Activated CD8-positive, alpha-beta memory T cell treated with anti-CD3 and anti-CD28 coated beads, Interleukin-2, amount 10 ng/mL, durations not matched to agents 7 days and 5 days (primary cell): ENCODE measurements at places on chromosomes 3 and 15. TPM values are rescaled to one million over a fixed set of nuclear protein-coding genes. Genes with fewer than 3 reads are reported as not detected.

- peak overlapping the region; percentile 74 for H3K27ac ChIP-seq
- H3K4me3 ChIP-seq, result no peak overlapping the region
- no peak for DNase-seq
These were observed 30.9 kb upstream of the C15orf39 start for GRCh38 chr15:75170711-75171341.

DNA sequence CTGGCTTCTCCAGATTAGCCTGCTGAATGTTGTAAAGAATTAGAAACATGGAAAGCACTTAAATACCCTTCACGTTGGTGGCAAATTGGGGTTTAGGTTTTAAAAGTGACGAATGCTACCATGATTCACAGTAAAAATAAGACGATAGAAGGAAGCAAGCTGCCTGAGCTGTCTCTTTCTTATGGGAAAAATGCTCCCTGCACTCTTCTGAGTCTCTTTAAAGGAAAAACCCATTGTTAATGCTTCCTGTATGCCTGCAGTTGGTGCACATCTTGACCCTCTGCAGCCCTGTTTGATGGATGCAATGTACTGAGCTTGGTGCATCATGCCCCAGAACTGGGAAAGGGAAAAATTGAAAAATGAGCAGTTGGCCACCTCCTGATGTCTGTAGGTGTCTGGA lies 258.6 kb upstream of the RASGRP1 start:
- no peaks in the 10 kb centered on the region for H3K36me3 ChIP-seq
- H3K27me3 ChIP-seq, result peaks cover 12% of the 10 kb centered on the region
- no peak for DNase-seq
- H3K4me3 ChIP-seq, result no peak overlapping the region
- no peaks in the 10 kb centered on the region for H3K4me1 ChIP-seq

GRCh38 chr15:81929557-81929956 lies 116.3 kb downstream of the MEX3B start:
- no peak overlapping the region for H3K4me3 ChIP-seq
- no peaks in the 10 kb centered on the region for H3K4me1 ChIP-seq
- no peak overlapping the region for H3K27ac ChIP-seq
- no peaks in the 10 kb centered on the region for H3K27me3 ChIP-seq
- DNase-seq, result no peak
- H3K36me3 ChIP-seq, result no peaks in the 10 kb centered on the region

DNA sequence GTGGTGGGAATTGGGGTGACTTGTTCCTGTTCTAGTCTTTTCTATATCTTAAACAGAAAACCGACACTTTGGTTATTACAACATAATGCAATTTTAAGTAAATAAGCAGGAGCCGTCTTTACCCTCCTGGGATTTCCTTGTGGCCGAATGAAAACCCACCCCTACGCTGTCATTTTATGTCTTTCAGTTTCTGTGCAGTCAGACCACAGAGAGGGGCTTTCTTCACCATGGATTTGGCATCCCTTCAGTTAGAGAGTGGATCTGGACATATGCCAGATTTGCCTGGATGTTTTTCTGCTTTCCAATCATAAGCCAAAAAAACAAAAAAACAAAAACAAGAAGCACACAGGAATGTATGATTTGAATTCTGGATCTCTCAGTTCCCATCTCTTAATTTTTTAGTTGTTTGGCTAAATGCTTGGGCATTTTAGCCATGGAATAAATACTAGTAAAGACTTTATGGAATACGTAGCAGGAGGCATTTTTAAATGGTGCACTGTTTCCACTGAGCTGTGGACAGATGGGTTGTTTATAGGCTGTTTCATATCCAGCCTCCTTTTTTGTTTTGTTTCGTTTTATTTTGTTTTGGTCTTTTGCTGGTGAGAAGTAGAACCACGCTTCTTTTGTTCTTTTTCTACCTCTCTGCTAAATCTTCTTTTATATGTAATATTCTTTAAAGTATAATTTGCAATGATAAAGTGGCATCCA lies 272.9 kb downstream of the FEZF2 start:
- H3K27me3 ChIP-seq, result no peaks in the 10 kb centered on the region
- no peak overlapping the region for H3K4me3 ChIP-seq
- no peaks in the 10 kb centered on the region for H3K4me1 ChIP-seq
- DNase-seq, result no peak
- H3K36me3 ChIP-seq, result no peaks in the 10 kb centered on the region

DNA sequence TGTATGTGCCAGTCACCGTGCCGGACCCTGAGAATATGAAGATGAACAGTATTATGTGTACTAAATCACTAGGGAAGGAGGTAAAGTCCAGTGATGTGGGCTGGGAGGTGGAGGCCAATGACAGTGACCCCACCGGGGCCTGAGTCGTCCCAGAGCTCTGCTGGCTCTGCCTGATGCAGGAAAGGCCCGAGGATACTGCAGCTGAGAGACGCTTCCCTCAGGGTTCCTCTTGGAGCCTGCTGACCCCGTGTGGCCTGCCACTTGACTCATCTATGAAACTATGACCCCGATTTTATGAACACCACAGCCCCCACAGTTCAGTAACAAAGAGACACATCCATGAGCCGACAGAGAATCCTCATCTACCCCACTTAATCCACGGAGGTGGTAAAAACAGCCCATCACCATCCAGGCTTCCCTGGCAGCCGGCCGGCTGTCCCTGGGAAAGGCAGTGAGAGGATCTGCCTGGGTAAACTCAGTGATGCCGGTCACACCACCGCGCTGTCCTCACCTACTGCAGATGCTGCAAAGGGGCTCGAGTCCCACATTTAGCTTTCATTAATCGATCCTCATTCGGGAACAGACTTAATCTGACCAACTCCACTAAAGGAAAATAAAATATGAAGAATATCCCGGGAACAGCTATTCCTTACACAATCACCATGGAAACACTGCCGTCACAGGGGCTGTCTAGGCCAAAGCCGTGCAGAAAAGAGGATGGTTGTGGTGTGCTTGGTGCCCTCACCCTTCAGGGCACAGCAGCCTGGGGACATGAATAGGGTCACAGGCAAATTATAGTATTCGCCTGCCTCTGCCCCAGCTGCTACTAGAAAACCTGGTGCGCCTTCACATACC lies 82.9 kb downstream of the ARRDC4 start:
- no peaks in the 10 kb centered on the region for H3K4me1 ChIP-seq
- H3K4me3 ChIP-seq, result no peak overlapping the region
- H3K27ac ChIP-seq, result no peak overlapping the region
- H3K36me3 ChIP-seq, result no peaks in the 10 kb centered on the region

- DNase-seq, result no peak
- H3K27me3 ChIP-seq, result peaks cover 32% of the 10 kb centered on the region
- H3K4me3 ChIP-seq, result no peak overlapping the region
- H3K27ac ChIP-seq, result no peak overlapping the region
- no peaks in the 10 kb centered on the region for H3K4me1 ChIP-seq
These were observed 1.1 kb upstream of the OR4F15 start for GRCh38 chr15:101810876-101811275.

DNA sequence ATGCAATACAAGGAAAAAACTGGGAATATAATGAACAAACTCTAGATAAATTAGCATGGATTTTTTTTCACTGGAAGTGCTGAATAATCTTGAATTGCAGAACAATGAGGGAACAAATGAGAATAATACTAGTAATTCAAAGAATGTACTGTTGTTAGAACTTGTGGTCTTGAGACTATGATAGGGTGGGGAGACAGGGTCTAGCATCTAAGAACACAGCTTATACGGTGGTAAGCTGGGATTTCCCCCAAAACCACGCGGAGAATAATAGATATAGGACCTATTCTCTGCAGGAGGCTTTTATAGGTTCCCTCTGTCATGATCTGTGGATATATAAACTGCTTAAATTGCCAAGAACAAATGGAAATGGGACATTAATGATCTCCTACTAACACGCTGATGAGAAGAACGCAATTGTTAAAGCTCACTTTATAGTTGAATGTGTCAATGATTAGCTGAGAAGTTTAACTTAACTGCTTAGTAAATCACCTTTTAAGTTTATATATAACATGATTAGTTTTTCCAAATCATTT lies 692.3 kb downstream of the ZPLD1 start:
- DNase-seq, result no peak
- no peaks in the 10 kb centered on the region for H3K27me3 ChIP-seq
- H3K36me3 ChIP-seq, result no peaks in the 10 kb centered on the region
- H3K27ac ChIP-seq, result no peak overlapping the region
- no peaks in the 10 kb centered on the region for H3K4me1 ChIP-seq
- no peak overlapping the region for H3K4me3 ChIP-seq

- no peaks in the 10 kb centered on the region for H3K36me3 ChIP-seq
- no peak overlapping the region for H3K4me3 ChIP-seq
- DNase-seq, result no peak
- H3K27ac ChIP-seq, result no peak overlapping the region
- H3K4me1 ChIP-seq, result no peaks in the 10 kb centered on the region
- peaks cover 21% of the 10 kb centered on the region for H3K27me3 ChIP-seq
These were observed 25.3 kb downstream of the PLD1 start for GRCh38 chr3:171784937-171785336.

GRCh38 chr3:127777332-127777731 lies 45.0 kb downstream of the MGLL start:
- H3K36me3 ChIP-seq, result peaks cover 3% of the 10 kb centered on the region
- no peaks in the 10 kb centered on the region for H3K27me3 ChIP-seq

DNA sequence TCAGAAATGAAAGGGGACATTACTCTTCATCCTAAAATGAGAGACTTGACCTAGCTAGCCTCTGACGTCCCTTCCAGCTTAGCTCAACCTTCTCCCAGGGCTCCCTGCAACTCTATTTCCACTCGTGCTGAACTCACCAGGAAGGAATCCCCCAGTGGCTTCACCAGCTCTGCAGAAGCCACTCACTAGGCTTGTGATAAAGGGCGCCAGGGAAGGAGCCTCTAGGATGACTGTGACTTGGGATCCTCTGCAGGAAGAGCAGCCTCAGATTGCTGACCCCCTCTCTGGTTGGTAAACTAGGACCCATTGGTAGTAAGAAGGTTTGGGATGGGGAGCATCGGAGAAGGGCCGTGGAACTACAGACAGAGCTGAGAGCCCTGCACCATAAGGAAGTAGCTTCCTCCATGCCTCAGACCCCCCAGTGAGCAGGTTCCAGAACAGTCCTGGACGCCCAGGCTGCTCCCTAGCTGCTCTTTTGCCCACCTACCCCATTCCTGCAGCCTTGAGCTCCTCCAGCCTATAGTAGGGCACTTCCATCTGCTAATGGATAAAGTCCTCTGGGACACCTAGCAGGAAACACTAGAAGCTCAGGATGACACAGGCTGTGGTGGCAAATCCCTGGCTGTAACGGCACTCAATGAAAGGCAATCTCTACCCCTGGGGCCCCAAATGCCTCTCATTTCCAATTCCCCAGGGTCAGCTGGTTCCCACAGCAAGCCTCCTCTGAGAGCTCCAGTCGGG lies 26.0 kb downstream of the PLA2G4F start:
- H3K4me1 ChIP-seq, result peaks cover 1% of the 10 kb centered on the region
- no peak overlapping the region for H3K4me3 ChIP-seq
- H3K27ac ChIP-seq, result no peak overlapping the region

GRCh38 chr3:45311953-45312801 lies 76.2 kb upstream of the LARS2 start:
- DNase-seq, result no peak
- peaks cover 51% of the 10 kb centered on the region for H3K27me3 ChIP-seq
- no peaks in the 10 kb centered on the region for H3K36me3 ChIP-seq
- no peak overlapping the region for H3K4me3 ChIP-seq
- H3K4me1 ChIP-seq, result no peaks in the 10 kb centered on the region
- no peak overlapping the region for H3K27ac ChIP-seq

The CNTN6 gene
- not detected for total RNA-seq

The ALDH1A2 gene
- 1.5 TPM for total RNA-seq

The WDR72 gene
- not detected for total RNA-seq

The SLC28A2 gene
- not detected for total RNA-seq

The TTLL13 gene
- 1.1 TPM for total RNA-seq

The C3orf70 gene
- not detected for total RNA-seq
